H4 (cell line): ENCODE measurements at places on chromosomes 11 and 22. TPM values are rescaled to one million over a fixed set of nuclear protein-coding genes. Genes with fewer than 3 reads are reported as not detected.

The ESRRA gene
- 16.2 and 28.2 TPM in 2 replicates for total RNA-seq

The OR52N4 gene
- not detected in 2 replicates for total RNA-seq

The CCS gene
- total RNA-seq: 21.6 and 25.3 TPM in 2 replicates

The NRXN2 gene
- total RNA-seq: 0.17 and 0.35 TPM in 2 replicates

DNA sequence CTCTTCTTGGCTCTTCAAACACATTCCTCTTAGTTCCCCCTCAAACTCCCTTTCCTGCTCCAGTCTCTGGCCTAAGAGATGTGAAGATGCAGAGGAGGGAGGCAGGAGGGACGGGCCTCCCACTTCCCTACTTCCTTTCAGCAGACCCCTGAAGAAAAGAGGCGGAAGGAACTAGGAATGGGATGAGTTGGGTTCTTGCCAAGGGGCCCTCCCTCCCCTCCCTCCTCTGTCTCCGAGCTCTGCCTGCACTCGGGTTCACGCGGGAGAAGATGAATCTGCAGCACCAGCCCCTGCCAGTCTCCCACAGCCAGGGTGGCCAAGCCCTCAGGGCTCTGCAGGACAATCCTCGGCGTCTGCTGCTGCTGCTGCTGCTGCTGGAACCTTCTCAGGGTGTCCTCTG is 24.3 kb upstream of the PKNOX2 start:
- DNase-seq: no peak

DNA sequence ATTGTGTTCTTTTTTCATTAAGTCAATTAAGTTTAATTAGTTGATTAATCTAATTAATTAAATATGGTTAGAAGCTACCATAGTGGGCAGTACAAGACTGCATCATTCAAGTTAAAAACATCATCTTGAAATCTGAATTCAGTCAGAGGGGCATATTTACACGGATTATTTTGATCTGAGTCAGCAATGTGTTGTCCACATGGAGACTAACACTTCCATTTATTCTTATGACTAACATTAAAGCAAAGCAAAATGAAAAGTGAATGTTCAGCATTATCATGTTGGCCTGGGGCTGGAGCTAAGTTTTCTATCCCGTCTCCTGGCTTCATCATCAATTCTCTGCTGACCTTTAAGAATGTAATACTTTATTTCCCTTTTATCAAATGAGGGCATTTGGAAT is 17.3 kb downstream of the FLI1 start:
- DNase-seq: no peak

GRCh38 chr22:22144858-22145257 is 99.7 kb upstream of the VPREB1 start:
- DNase-seq: no peak

- DNase-seq: no peak
These were observed 33.4 kb upstream of the ANGPTL5 start for GRCh38 chr11:101949680-101950220.

DNA sequence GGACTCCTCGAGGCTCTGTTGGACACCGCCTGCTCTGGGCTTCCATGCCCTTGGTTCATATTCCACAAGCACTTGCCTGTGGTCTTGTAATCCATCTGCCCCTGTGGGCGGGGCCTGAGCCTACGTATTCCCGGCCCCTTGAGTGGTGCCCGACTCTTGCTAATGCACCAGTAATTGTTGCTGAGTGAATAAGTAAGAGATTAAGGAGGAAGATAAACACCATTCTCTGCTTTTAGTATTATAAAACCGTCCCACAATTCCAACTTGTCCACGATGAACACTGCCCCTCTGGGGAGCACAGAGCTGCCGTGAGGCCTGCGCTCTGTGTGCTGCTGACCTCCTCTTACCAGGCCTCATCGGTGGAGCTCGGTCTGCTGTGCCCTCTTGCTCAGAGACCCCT is 50.3 kb downstream of the MICAL2 start:
- peak; percentile 96 for DNase-seq

GRCh38 chr11:46682773-46683752 is 17.4 kb downstream of the ARHGAP1 start:
- no peak for DNase-seq

DNA sequence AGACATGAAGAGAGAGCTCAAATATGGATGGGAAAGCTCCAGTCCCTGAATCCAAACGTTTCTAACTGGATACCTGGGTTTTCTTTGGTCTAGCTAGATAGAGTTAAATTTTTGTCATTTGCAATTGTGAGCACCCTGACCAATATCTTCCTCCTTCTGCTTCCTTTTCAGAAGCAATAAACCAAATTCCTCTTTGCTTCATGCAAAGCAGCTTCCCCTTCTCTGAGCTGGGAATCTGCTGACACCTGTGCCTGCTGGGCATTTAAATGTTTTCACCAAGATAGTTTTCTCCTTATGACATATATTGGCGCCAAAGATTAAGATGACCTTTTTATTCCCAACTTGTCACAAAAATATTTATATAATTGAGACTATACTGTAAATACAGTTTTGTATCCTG is 27.9 kb upstream of the PAK1 start:
- DNase-seq: no peak

GRCh38 chr11:128346804-128347203 is 240.6 kb downstream of the ETS1 start:
- no peak for DNase-seq

DNA sequence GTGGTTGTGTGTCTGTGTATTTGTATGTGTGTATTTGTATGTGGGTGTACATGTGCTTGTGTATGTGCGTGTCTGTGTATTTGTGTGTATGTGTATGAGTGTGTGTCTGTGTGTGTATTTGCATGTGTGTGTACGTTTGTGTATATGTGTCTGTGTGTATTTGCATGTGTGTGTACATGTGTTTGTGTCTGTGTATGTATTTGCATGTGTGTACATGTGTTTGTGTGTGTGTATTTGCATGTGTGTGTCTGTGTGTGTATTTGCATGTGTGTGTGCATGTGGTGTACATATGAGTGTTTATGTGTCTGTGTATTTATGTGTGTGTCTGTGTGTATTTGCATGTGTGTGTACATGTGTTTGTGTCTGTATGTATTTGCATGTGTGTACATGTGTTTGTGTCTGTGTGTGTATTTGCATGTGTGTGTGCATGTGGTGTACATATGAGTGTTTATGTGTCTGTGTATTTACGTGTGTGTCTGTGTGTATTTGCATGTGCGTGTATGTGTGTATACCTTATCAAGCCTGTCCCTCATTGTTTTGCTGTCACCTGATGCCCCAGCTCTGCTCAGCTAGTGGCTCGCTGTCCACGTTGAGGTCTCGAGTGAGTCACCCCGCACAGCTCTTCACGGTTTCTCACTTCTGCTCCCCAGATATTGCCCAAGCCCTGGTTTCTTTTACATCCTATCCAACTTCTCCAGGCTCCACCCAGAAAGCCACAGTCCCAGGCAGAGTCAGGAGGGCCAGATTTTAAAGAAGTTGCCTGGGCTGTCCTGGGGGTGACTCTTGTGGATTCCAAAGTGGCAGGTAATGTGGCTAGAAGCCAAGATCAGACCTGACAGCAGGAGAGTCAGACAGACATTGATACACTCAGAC is 15.2 kb downstream of the MB start:
- DNase-seq: peak; percentile 72

DNA sequence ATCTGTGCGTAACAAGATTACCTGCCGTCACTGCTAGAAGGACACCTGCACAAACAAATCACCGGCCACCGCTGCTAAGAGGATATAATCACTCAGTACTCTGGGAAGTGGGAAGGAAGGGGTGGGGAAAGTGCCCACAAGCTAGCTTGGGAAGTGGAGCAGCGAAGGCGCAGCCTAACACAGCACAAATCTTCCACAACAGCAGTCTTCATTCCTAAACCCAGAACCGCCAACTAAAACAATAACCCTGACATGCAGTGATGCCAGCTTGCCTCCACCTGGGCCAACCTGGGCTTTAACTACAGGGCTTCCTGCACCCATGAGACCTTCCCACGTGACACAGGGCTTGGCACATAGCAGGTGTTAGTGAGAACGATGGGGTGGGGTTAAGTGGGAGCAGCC is 5.1 kb downstream of the DGCR2 start:
- DNase-seq: no peak

GRCh38 chr22:20782596-20783299 is 8.8 kb downstream of the SERPIND1 start:
- no peak for DNase-seq

GRCh38 chr11:107624983-107625684 is 34.2 kb downstream of the ELMOD1 start:
- no peak for DNase-seq
